Activated T-helper 1 cell treated with anti-CD3 and anti-CD28 coated beads, Interleukin-2, amount 50 U/mL, for 16 hours (primary cell): ENCODE measurements at places on chromosomes 2 and 18.

- no peak for DNase-seq
Measured at GRCh38 chr2:143513081-143513480, 383.9 kb downstream of the ARHGAP15 start.

DNA sequence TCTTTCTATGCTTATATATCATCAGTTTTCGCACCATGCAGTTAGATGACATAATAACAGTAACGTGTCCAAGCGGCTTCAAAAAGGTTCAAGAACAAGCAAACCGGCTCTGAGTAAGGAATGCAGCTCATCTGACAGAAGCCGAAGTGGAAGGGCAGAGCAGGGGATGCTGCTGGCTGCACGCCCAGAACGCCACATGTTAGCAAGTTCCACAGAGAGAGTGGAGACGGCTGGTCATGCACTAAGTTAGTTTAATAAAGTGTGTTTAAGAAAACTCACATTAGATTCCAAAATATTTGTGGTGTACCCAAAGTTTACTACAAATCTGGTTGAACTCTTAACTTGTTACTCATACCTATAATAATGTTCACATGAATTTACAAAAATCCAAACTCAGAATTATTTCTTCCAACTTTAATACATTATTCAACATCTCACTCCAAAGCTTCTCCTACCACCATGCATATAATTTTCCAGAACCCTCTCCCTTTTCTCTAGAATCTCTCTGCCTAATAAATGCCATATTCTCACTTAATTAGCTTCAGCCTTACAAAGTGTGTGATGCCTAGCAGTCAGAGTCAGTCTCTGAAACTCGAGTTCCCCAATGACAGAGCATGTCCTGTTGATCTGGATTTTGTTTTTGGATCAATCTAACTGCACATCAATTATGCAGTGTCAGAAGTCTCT lies 170.0 kb downstream of the DNAH7 start:
- DNase-seq = no peak

DNA sequence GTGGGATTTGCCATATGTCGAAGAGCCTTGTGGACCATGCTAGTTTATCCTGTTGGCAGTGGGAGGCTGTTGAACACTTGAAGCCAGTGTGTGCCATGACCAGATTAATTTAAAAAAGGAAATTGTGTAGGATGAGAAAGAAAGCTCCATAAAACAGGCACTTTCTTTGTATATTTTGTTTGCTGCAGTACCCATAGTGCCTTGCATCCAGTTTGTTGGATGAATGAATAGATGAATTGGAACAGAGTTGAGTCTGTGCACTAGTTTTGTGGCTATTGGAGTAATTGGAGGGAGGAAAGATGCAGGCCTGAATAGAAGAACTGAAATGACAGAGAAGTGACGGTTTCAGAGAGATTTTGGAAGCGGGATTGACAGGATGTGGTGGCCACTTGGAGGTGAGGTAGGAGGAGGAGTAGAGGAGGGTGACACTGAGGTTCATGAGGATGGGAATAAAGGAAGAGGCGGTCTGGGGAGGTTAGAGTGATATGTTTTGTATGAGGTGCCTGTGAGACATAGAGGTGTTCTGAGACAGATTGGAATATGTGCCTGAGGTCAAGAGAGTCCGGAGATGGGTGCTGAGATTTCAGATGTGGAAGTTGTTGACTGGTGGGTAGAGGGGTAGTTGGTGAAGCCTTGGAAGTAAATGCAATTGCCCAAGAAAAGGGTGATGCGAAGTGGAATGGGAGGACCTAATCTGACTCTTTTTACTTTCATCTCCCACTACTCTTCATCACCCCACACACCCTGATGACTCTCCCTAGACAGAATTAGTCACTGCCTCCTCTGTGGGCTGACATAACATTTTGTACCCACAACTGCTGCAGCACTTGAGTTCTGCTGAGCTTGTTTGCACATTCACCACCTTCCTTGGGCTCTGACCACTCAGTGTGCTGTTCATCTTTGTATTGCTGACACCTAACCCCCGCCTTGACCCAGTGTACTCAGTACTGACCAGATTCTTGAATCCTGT lies 5.1 kb downstream of the DGUOK start:
- DNase-seq = no peak

DNA sequence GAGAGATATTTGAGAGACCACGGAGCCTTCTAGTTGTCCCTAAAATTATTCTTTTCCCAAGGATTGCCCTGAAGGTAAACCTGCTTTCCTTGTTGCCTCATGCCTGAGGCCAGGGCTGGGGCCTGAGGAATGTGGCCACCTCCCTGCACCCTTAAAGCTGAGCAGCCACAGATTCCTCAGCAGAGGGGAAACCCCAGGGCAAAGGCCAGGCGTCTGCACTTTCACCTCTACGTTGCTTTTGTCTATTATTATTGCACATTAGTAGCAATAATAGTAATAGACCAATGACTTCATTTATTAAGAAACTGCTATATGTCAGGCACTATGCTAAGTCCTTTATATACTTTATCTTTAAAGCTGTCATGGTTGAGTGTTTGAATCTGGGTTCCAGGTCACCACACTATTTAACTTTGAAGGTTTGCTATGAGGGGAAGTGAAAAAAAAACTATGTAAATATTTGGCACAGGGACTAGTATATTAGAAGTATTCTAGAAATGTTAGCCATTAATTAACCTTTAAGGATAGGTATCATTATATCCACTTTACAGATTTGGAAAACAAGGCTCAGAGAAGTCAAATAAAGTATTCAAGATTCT lies 104.2 kb downstream of the LRRC30 start:
- DNase-seq = no peak

GRCh38 chr2:123438675-123439074 lies 586.4 kb upstream of the CNTNAP5 start:
- DNase-seq = no peak

DNA sequence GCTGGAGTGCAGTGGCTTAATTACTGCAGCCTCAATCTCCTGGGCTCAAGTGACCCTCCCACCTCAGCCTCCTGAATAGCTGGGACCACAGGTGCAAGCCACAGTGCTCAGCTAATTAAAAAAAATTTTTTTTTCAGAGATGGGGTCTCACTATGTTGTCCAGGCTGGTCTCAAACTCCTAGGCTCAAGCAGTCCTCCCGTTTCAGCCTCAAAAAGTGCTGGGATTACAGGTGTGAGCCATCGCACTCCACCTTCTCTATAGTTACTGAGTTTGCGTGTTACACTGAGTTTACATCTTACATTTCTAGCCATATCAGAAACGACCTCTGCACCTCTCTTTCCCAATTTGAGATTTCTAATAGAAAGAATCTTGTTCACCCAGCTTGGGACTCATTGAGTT lies 53.6 kb upstream of the EML4 start:
- no peak for DNase-seq

GRCh38 chr18:49560624-49561288 lies 1.1 kb upstream of the LIPG start:
- no peak for DNase-seq
